NCI-H1436 (cell line): ENCODE measurements at places on chromosomes 2 and 18.

- DNase-seq = no peak
Observed at GRCh38 chr2:8151888-8152287, 530.0 kb upstream of the ID2 start.

DNA sequence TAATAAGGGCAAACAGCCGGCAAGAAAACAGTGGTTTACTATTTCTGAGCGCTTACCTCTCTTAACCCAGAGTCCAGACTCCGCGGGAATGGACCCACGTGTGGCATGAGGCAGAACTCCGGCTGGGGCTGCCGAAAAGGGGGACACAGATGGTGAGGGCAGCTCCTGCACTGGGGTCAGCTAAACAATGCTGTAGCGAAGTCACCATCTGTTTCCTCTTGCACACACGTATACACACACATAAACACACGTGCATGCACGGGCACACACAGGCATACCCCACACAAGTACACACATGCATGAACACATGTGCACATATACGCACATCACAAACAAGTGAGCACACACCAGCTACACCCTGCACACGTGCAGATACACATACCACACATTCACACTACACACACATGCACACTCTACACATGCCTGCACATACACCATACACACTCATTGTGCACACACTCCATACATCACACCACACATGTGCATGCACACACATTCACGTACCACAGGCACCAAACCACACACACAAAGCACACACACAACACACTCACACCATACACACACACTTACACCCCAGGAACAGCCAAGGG is 105.9 kb upstream of the ID2 start:
- no peak for DNase-seq

GRCh38 chr2:199148076-199148845 is 309.5 kb downstream of the SATB2 start:
- no peak for DNase-seq

DNA sequence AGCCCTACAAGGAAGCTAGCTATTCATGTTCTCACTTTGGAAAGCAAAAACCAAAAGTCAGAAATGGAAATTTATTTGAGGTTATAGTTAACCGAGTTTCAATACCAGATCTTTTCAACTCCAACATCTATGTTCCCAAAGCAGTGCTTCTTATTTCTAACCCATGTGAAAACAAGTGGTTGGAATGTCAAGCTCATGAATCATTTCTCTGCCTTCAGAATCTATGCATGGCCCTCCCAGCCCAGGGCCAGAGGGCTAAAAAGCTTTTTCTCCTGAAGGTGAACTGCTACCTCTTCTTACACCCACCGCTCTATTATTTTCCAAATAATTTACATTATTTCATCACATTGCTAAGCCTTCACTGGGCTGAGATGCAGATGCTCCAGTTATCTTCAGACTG is 158.4 kb downstream of the SP3 start:
- no peak for DNase-seq

DNA sequence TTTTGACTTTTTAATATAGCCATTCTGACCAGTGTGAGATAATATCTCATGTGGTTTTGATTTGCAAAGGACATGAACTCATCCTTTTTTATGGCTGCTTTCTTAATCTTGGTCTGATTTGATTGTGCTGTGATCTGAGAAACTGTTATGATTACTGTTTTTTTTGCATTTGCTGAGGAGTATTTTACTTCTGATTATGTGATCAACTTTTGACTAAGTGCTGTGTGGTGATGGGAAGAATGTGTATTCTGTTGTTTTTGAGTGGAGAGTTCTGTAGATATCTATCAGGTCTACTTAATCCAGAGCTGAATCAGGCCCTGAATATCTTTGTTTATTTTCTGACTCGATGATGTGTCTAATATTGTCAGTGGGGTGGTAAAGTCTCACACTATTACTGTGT is 16.8 kb downstream of the SP140L start:
- DNase-seq = no peak

DNA sequence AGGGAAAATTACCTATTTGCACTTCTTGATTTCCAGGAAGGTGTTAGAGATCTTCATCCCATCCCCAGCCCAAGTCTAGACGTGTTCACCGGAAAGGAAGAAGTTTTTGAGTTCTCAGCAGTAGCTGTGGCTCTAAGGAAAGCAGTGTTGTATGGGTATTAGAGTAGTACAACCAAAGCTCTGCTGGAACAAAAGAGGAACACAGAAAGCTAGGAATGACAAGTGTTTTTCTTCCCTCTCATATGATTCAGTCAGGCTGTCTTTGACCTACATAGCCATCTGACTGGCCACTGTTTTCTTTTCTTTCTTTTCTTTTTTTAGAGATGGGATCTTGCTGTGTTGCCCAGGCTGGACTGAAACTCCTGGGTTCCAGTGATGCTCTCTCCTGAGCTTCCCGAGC is 82.7 kb upstream of the SLC39A10 start:
- no peak for DNase-seq

GRCh38 chr2:12110074-12110473 is 363.6 kb downstream of the LPIN1 start:
- DNase-seq = no peak

DNA sequence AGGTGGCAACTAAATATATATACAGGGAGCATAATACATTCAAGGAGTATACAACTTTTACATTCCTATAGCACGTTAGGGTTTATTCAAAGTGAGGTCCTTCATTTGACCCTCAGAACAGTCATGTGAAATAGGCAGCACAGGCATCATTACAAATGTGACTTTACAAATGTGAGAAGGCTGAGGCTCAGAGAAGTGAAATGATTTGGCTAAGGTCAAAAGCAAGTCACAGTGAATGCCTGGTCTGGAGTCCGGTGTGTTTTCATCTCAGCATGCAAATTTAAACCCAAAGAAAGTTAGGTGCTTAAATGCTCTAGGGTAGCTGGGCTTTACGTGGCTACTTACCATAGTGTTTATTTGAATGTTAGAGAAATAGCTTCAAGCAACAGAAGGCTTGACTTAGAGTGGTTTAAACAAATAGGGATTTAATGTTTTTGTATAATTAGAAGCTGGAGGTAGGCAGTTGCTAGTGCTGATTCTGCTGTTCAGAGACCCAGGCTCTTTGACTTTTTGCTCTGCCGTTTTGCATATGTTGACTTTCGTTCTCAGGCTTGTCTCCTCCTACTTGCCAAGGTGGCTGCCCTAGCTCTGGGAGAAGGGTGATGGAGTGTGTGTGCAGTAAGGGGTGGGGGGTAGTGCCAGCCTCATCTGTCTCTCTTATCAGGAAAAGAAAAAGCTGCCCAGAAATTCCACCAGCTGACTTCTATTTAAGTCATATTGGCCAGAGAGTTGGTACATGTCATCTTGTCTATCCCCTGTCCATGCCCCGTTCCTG is 89.2 kb downstream of the PLCL1 start:
- no peak for DNase-seq

DNA sequence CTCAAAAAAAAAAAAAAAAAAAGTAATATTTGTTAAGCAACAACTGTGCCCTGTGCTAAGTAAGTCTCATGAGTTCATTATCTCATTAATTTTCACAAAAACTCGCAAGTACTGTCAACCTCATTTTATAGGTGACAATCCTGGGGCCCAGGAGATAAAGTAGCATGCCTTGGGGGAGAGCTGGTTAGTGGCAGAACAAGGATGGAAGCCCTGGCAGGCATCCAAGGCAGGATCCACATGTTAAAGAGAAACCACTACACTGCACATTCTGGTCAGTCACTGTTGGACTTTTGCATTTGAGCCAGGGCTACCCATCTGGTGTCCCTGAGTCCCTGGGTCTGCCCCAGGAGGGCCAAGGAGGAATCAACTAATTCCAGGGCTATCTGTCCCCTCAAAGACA is 54.6 kb downstream of the ZFP36L2 start:
- DNase-seq = no peak

DNA sequence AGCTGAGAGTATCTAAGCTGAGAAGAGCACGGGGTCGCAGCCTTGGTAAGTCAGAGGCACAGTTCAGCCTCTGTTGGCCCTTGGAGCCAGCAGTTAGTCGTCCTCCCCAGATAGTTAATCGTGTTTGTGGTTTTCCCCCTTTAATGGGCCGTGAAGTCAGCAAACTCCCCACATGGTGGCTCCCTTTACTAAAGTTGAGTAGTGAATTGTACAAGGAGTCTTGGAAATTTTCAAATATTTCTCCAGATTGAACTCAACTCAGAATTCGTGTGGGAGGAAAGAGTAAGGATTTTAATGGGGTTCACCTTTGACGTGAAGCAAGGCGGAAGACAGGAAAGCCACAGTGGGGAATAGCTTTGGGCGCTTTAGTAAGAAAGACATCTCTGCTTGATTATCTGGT is 2.4 kb upstream of the ADCYAP1 start:
- DNase-seq = no peak

- no peak for DNase-seq
Observed at GRCh38 chr2:124327303-124327702, 302.2 kb downstream of the CNTNAP5 start.

- DNase-seq = no peak
Observed at GRCh38 chr2:200786423-200786822, 25.3 kb upstream of the BZW1 start.
